Activated CD4-positive, alpha-beta T cell treated with anti-CD3 and anti-CD28 coated beads, Interleukin-2, amount 10 ng/mL, durations not matched to agents 7 days and 5 days (primary cell): ENCODE measurements at places on chromosomes 11 and 22. TPM values are rescaled to one million over a fixed set of nuclear protein-coding genes. Genes with fewer than 3 reads are reported as not detected.

GRCh38 chr11:12482839-12483238, 105.5 kb downstream of the PARVA start:
- DNase-seq = no peak
- H3K27ac ChIP-seq = no peak overlapping the region
- no peaks in the 10 kb centered on the region for H3K27me3 ChIP-seq
- no peaks in the 10 kb centered on the region for H3K36me3 ChIP-seq

DNA sequence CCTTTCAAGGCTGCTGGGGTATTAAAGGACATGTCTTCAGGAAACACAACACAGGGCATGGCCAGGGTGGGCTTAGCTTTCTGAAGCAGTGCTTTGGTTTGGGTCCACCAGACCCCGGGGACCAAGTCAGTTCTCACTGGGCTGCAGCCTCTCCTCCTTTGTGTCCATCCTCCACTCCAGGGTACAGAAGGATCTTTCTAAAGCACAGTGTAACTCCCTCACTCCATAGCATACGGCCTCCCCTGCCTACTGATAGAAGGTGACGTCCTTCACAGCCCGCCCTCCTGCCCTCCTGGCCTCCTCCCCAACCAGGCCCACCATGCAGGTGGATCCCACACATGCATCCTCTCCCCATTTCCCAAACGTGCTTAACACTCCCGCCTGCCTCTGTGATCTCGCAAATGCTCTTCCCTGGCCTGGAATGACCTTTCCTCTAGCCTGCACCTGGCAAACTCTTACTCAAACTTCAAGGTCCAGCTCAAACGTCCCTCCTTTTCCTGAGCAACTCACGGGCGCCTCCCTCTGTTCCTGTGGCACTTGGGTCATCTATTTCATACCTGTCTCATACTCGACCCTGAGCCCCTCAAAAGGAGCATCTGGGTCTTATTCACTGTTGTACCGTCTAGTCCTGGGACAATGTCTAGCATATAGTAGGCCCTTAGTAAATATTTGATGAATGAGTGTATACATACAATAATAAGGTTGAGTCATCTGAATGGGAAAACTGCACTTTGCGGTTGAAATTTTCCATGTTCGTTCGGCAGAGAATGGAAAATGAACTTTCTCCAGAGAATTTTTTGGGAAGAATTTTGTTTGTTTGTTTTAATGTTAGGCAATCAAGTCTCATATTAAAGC, 187.7 kb downstream of the EFCAB6 start:
- H3K4me1 ChIP-seq = no peaks in the 10 kb centered on the region
- no peak overlapping the region for H3K4me3 ChIP-seq
- no peaks in the 10 kb centered on the region for H3K36me3 ChIP-seq

DNA sequence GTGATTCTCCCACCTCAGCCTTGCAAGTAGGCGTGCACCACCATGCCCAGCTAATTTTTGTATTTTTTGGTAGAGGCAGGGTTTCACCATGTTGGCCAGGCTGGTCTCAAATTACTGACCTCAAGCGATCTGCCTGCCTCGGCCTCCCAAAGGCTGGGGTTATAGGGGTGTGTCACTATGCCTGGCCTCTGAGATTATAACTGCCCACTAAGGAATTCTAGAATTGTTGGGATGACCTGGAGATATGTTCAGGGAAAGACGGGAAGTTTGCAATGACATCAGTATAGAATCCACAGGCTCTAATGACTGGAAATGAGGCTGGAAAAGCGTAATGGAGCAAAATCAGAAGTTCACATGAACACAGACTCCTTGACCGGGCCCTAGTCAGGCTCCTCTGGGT, 62.2 kb downstream of the CLMP start:
- H3K4me1 ChIP-seq = peaks cover 3% of the 10 kb centered on the region
- no peak for DNase-seq
- H3K4me3 ChIP-seq = no peak overlapping the region
- peaks cover 3% of the 10 kb centered on the region for H3K27me3 ChIP-seq

SF3B2 gene
- total RNA-seq = 223 TPM

MS4A8 gene
- not detected for total RNA-seq

KCNQ1 gene
- total RNA-seq = 20.4 TPM

OR4A16 gene
- not detected for total RNA-seq

ANO5 gene
- total RNA-seq = 0.12 TPM

TEX12 gene
- total RNA-seq = 0.20 TPM
